ENCODE measurements at places on chromosomes 11 and 22.

DNA sequence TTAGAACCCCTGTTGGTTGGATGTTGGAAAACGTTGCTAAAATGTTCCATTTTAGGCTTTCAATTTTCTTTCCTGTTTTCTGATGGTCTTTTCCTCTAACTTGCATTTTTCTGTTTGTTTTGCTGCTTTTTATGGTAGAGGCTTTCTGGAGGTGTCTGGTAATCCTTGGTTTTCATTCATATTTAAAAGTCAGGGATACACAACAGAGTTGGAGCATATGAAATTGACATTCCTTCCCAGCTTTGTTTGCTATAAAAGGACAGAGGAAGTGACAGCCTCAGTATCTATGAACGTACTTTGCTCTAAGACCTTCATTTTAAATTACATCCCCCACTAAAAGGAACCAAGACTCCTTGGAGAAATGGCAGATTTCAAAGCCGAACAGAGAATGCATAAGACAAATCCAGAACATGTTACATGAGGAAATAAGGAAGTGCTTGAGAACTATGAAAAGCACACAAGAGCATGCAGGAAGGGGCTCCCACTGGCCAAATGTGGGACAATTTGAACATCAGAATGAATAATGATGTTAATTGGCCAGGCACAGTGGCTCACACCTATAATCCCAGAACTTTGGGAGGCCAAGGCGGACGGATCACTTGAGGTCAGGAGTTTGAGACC lies 56.7 kb downstream of the PPP6R3 start:
- DNase-seq, result no peak

DNA sequence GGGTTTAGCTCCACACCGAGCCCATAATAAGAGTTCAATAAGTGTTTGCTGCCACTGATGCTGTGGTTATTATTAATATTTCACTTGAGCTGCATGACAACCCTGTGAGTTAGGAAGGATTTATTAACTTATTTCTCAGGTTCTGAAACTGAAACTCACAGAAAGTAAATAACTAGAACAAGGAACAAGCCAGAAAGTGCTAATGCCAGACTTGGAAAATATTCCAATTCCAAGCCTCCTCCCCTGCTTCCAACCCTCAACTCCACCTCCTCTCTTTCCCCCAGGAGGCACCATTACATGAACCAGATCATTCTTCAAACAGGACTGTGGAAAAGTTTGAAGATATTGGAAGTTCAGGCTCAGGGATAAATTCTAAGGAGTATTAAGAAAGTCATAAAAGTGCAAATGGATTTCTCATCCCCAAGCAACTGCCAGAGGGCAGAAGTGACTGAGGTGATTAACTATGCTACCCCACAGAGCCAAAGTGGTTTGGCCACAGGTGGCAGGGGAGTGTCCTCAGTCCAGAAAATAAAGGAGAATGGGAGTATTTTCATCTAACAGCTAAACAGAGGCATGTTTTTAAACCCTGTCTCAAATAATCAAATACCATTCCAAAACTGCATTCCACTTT lies 3.2 kb upstream of the FJX1 start:
- DNase-seq, result no peak

- DNase-seq, result no peak
Measured at GRCh38 chr22:47337161-47337621, 574.7 kb downstream of the TBC1D22A start.

DNA sequence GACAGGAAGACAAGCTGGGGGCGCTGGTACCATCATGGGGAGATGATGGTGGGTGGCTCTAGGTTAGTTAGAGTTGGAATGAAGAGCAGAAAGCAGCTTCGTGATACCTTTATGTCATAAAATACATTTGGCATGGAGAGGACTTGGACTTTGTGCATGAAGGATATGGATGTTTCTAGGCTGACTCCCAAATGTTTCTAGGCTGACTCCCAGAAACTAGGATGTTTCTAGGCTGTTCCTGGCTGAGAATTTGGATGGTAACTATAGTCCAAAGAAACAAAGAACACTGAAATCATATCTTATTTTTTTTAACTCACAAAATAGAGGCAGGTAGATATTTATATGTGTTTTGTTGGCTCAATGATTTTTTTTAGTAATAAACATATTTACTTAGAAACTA lies 89.4 kb upstream of the VPREB1 start:
- DNase-seq, result no peak

DNA sequence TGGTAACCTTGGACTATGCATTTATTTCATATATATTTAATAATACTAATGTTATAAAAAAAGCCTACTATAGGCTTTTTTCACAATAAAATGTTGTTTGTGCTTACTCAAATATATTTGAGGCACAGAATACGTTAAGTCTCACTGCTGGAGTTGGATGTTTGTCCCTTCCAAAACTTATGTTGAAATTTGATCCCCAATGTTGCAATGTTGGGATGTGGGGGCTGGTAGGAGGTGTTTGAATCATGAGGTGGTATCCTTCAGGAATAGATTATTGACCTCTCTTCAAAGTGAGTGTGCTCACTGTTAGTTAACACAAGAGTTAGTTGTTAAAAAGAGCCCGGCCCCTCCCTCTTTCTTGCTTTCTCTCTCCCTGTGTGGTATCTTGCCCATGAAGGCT lies 1295.9 kb downstream of the JRKL start:
- DNase-seq, result no peak

GRCh38 chr11:72629266-72629665 lies 45.0 kb downstream of the PDE2A start:
- DNase-seq, result no peak

GRCh38 chr11:99505316-99505715 lies 484.6 kb downstream of the CNTN5 start:
- DNase-seq, result no peak

DNA sequence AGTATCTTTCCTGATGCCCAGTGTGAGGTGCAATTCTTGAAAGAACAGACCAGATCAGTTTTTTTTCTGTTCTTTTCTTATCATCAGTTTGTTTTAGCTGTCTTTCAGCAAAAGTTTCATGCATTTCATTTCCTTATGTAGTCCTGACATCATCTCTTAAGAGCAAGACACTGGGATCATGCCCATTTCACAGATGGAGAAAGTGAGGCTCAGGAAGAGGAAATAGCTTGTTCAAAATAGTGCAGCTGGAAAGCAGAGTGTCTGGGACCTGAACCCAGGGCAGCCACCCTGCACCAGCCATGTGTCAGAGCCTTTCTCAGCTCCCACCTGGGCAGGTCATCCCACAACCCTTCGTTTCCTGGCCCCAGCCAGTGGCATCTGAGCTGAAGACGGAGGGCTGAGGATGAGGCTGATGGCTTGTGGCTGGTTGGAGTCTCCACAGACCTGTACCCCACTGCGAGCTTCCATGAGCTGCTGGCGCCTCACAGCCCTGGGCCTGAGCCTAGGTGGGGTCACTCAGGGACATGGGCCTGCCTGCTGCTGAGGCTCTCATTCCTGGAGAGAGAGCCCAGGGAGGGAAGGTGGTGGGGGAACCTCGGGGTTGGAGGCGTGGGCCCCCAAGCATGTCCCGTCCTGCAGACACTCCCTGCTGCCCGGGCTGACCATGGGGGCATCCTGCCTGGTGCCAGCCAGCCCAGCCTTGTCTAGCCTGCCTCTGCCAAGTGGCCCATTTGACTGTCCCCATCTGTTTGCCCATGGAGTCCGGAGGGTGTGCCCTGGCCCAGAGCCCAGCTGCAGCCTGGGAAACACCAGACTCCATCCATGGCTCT lies 61.8 kb downstream of the SMIM38 start:
- DNase-seq, result no peak

GRCh38 chr11:10291801-10292638 lies 2.0 kb downstream of the SBF2 start:
- DNase-seq, result no peak

Data from stimulated activated naive CD4-positive, alpha-beta T cell (primary cell).